ENCODE measurements at places on chromosomes 2 and 18.

- DNase-seq, result no peak
These were observed 1846.4 kb upstream of the PIK3C3 start for GRCh38 chr18:40108596-40108995.

DNA sequence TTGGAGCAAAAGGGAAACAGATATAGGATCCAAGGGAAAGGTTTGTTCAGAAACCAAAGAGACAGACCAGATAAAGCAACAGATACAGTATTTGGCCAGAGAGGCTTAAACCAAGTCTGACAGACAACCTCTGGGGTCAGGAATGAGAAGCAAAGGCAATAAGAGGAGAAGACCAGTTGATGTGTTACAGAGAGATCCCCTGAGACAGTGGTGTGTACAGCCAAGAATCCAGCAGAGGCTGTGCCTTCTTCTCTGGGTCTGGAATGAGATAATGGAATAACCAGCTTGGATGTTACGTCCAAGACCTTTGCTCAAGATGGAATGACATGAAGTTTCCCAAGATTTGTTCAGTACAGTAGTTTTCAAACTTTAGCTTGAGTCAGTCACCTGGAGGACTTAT lies 61.1 kb downstream of the MDH1 start:
- DNase-seq, result no peak

DNA sequence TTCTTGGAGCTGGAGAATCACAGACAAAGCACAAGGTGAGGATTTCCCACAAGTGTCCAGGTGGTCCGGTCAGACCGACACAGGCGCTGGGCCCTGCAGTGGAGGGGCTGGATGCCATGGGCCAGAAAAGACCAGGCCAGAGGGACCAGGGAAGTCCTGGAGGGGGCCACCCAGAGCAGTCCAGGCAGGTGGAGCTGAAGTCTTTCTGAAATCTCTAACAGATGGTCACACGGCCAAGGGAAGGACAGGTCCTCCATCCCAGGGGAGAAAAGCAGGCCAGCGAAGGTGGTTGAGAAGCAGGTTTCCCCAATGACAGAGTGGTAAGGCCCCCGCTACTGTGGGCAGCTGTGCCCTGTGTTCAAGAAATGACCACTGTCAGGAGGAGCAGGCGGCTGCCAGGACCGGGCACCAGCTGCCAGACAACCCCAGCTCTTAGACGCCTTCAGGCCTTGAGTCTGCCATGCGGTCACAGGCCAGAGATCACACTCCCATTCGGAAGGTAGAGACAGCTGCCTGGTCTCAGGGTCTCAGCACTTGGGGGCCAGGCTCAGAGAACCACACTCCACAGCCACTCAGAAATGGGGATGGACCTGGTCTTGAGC lies 25.9 kb downstream of the HS1BP3 start:
- DNase-seq, result no peak

GRCh38 chr2:179302764-179303571 lies 38.3 kb upstream of the SESTD1 start:
- DNase-seq, result no peak

GRCh38 chr18:6650127-6650507 lies 79.4 kb upstream of the ARHGAP28 start:
- no peak for DNase-seq

Measured in activated CD8-positive, alpha-beta memory T cell treated with anti-CD3 and anti-CD28 coated beads for 48 hours (primary cell).